Central memory CD4-positive, alpha-beta T cell (primary cell): ENCODE measurements at places on chromosomes 6 and 20.
A peak's percentile ranks its signal among the peaks of the same experiment; 100 is the strongest.

DNA sequence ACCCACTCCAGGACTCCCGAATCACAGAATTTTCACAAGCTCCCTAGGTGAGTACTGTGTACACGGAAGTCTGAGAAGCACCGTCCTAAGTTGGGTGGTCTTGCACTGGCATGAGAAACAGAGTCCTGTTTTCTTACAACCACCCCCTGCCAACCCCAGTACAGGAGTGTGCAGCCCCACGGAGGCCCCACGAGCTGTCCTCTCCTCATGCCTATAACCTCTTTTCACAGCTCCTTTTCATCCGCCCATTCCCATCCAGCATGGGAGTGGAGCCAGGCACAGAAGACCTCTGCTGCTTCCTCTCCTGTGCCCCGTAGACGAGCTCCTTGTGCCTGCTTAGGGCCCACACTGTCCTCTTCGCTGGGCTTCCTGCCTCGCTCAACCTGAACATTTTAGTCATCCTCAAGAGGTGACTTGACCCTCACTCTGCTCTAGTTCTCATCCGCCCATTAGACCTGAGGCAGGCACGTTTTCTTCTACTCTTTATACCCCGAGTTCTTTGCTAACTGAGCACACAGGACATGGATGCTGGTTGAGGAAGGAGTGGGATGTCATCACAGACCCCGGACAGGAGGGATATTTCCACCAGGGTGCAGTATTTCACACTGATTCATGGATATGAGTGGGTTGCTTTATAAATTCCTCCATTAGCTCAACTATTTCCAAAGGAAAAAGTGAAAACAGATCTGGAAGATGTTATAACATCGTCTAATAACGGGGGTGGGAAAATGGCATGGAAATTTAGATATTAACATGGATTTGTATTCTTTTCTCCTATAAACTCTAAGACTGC is 160.5 kb downstream of the TTLL2 start:
- no peak for DNase-seq

DNA sequence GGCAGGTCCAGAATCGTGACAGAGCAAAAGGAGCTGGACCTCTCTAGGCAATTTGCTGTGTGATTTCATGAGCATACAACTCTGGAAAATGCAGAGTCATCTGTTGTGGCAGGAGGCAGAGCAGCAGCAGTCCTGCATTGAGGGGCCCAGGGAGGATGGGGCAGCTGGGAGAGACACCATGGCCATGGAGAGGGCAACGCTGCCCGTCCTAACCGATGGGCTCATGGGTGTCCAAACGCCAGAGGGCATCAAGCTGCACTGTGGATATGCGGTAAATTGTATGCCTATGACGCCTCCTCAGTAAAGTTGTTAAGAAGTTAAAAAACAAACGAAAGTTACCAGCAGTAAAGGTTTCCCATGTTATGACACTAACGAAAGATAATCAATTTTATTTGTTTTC is 42.2 kb upstream of the DACT2 start:
- no peak for DNase-seq

- DNase-seq = peak; percentile 58
These were observed 17.0 kb downstream of the GPX5 start for GRCh38 chr6:28542440-28543296.

DNA sequence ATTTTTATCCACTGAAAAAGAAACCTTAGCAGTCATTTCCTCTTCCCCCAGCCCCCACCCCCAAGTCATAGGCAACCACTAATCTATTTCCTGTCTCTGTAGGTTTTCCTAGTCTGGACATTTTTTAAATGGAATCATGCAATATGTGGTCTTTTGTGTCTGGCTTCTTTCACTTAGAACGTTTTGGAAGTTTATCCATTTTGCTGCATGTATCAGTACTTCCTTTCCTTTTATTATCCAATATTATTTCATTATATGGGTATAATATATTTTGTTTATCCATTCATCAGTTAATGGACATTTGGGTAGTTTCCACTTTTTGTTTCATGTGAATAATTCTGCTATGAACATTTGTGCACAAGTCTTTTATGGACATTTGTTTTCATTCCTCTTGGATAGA is 99.3 kb upstream of the BMP5 start:
- DNase-seq = no peak

DNA sequence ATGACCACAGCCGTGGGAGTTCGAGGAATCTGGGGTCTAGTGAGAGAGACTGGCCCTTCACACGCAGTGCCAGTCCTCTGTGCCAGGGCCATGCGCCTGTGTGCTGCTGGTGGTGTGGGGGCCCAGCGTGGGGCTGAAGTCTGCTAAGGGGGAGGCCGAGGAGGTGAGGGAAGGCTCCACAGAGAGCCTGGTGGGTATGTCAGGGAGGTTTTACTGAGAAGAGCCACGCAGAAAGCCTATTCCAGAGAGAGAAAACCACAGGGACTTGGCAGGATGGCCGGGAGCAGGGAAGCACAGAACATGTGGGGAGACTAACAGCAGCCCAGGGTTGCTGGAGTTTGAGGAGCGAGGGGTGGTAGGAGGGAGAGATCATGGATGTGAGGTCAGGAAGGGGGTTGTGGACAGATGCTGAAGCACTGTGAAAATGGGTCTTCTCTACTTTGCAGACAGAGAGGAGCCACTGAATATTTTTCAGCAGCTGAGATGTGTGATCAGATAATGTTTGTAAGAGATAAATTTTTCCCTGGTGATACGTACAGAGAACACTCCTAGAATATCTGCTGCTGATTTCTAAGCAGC is 35.3 kb downstream of the DUSP22 start:
- DNase-seq = no peak

DNA sequence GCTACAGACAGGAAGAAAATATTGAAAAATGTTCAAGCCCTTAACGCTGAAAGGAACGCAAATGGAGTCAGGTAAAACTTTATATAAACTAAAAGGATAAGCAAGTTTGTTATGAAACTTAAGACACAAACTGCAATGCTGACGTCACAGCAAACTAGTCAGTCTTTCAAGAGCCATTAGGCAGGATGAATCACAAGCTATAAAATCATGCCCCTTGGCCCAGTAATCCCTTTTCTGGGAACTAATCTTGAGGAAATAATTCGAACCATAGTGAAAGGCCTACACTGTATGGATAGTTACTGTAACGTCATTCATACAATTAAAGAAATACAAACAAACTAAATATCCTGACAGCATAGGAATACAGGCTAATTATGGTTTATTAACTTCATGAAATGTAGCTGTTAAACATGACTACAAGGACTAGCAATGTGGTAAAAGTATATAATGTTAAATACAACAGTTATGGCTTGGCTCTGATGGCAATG is 42.7 kb upstream of the HINT3 start:
- DNase-seq = no peak

DNA sequence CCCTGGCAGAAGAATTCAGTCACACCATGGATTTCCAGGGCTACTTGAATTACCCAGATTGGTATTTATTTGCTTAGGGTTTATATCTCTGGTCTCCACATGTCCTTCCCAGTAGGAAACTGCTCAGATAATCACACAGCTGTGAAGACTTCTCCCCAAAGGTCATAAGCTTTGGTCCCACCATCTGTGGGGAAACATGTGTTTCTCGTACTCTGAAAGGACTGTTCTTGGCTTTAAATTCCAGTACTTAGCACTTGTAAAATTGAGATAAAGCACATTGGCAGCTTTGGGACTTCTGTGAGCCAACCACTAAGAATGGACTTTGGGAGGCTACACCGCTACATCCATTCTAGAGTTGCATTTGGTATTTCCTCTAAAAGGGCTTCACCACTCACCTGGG is 205.3 kb upstream of the FOXA2 start:
- DNase-seq = no peak

GRCh38 chr6:111564482-111564945 is 41.2 kb downstream of the TRAF3IP2 start:
- no peak for DNase-seq

DNA sequence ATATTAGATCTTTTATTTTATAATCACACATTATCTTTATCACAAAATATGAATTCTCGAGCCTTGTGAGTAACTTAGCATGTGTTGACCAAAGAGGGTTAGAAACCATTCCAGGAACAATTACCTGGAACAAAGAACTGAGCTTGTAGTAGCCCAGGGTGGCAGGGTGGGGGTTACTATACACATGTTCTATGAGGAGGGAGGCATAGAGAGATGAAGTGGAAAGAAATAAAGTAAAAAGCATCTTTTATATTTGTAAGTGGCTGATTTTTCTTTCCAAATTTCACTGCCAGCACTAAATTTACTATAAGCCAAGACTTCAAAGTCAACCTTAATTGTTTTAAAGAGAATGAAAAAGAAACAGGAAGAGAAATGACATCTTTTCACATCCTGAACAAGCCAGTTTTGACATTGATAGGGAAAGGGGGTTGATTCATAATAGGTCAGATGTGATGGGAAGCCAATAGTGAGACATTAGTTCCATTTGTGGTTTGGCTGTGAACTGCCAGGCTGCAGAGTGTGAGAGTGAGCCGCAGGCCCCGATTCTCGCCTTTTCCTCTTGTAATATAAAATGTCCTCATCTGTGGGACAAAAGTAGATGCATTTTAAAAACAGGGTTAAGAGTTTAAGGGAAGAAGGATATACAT is 52.7 kb upstream of the MYB start:
- DNase-seq = peak; percentile 68

DNA sequence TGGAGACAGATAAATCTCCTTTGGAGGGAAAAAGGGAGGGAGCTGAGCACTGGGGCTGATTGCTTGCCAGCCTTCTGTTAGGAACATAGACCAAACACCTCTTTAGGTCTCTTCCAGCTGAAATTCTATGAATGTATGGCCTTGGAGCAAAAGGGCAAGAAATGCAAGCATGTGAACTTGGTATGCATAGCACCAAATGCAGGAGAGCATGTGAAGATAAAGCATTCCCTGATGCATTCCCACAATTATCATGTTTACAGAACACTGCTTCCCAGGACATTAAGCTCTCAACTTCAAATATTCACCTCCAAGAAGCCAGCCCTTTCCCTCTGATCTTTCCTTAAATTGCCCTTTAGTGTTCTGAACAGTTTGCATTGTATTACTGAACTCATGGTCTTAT is 15.6 kb downstream of the RIPOR2 start:
- no peak for DNase-seq

DNA sequence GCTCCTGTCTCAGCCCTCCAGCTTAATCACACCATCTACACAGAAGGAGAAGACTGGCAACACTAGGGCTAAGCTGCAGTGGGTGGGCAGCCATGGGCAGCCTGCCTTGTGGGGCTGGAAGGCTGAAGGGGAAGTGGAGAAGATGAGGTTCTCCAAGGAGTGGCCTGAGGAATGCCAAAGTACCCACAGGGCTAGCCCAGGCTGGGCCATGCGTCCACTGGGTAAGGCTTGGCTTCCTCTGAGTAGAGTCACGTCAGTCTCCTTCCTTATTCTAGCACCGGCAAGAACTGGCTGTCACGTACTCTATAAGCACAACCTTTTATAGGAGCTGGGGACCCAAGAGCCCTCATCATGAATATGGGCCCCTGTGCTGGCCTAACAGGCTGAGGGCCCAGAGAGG is 110.6 kb upstream of the SIRPA start:
- no peak for DNase-seq

DNA sequence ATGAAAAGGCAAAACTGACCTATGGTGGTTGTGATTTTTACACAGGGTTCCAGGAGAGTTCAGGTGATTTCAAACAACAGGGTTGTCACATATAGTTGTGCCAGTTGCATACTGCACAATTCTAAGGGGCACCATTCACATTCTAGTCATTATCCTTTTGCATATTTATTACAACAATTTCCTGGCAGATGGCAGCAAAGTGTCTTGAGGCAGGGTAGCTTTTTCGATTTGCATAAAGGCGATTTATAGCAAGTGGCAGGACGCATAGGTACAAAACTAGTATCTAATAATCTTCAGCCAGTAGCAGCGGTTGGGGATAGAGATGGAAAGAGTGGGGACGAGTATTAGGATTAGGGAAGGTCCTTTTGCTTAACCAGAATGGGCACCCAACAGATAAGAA is 46.5 kb upstream of the TRAF3IP2 start:
- DNase-seq = no peak

DNA sequence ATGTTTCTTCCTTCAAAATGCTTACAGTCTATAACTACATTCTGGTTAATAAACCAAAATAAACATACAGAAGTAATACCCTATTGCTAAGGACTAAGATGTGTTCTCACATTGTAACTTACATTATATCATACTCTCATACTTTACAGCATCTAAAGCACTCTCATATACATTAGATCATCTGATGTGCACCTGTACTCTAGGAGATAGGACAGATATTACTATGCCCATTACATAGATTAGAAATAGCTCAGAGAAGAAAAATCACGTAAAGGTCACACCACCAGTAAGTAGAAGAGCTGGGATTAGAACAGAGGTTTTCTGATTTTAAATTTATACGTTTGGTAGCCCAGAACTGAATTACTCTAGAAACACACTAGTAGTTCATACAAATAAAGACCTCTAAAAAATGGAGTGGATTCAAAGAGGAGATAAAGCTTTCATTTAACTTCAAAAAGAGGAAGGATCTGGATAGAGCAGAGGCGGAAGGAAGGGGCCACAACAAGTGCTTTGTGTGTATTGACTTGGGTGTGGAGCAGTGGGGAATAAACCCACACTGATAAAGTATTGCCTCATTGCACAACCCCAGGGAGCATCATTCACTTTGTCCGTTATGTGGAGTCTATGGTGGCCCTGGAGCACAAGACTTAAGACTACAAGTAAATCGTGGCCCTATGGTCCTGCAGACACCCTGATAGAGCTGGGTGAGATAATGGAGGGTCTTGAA is 30.9 kb downstream of the SLC2A12 start:
- DNase-seq = no peak

GRCh38 chr6:154969796-154970195 is 25.3 kb upstream of the TIAM2 start:
- DNase-seq = no peak

DNA sequence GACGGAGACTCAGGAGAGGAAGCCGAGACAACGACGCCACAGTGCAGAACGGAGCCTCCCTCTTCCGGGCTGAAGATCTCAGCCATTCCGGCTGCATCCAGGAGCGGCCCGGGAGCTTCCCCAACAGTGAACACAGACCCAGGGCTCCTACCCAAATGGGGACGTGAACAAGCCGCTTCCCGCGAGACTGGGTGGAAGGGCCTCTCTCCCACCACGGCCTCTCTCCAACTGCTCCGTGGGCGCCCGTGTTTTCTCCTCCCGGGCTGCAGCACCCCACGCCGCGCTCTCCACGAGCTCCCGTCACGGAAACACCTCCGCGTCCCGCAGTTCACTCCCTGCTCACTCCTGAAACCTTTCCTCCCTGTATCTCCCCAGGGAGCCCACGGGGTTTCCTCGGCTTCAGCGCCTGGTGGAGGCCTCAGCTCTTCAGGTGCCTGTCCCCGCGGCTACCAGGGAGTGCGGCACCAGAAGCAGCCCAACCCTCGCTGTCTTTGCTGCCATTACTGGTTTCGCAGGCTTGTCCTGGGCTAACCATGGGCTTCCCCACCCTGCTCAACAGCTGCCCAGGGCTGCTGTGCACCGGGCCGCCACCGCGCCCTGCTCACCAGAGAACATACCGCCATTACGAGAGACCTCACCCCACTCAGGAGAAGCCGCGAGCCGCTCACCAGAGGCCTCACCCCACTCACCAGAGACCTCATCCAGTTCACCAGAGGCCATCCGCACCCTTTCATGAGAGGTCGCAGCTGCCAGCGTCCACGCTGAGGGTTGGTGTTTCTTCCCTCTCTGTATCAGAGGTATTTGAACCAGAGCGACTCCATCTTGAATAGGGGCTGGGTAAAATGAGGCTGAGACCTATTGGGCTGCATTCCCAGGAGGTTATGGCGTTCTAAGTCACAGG is 922.8 kb downstream of the QKI start:
- DNase-seq = no peak
